H7 (cell line): ENCODE measurements at places on chromosomes 4 and X. TPM values are rescaled to one million over a fixed set of nuclear protein-coding genes. Genes with fewer than 3 reads are reported as not detected.

The HTRA3 gene
- 3.8 and 4.6 TPM in 2 replicates for total RNA-seq

The NUDT10 gene
- total RNA-seq: 30.3 and 31.7 TPM in 2 replicates

The OPHN1 gene
- total RNA-seq: 2.6 and 2.9 TPM in 2 replicates

The SPANXA2 gene
- total RNA-seq: not detected in 2 replicates

The AASDH gene
- total RNA-seq: 11.4 and 16.5 TPM in 2 replicates

The IBSP gene
- total RNA-seq: not detected in 2 replicates

The NR0B1 gene
- 0.45 and 0.52 TPM in 2 replicates for total RNA-seq

The DMRTC1 gene
- total RNA-seq: not detected in 2 replicates

The SPINK2 gene
- 1.3 and 4.5 TPM in 2 replicates for total RNA-seq

The GABRE gene
- 2.8 and 4.4 TPM in 2 replicates for total RNA-seq

The NPY2R gene
- 0.04 TPM in 1 of 2 replicates, not detected in the other for total RNA-seq
